Fibroblast of upper back skin (primary cell): ENCODE measurements at places on chromosomes 2 and 18.

- DNase-seq, result no peak
These were observed 87.5 kb upstream of the NEDD4L start for GRCh38 chr18:57956491-57956890.

- no peak for DNase-seq
These were observed 90.0 kb upstream of the OTOS start for GRCh38 chr2:240230291-240230931.

GRCh38 chr2:47360927-47361326, 42.0 kb upstream of the MSH2 start:
- DNase-seq, result peak; percentile 61

DNA sequence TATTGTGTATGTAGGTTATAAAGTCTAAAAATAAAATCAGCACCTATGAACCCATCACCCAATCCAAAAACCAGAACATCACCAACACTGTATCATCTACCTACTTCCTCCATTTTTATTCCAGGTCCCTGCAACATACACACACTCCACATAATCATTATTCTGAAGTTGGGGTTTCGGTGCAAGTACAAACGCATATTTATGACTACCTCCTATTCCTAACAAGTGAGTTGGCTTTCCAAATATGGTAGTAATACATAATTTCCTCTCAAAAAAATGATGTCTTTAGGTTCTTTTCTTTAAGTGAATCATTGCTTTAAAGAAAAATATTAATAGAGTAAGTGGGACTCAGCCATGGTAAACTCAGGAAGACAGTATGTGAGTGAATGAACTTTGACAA, 3.3 kb downstream of the ACVR1 start:
- no peak for DNase-seq

- DNase-seq, result peak; percentile 94
These were observed 68.1 kb upstream of the SPTBN1 start for GRCh38 chr2:54388076-54388475.

DNA sequence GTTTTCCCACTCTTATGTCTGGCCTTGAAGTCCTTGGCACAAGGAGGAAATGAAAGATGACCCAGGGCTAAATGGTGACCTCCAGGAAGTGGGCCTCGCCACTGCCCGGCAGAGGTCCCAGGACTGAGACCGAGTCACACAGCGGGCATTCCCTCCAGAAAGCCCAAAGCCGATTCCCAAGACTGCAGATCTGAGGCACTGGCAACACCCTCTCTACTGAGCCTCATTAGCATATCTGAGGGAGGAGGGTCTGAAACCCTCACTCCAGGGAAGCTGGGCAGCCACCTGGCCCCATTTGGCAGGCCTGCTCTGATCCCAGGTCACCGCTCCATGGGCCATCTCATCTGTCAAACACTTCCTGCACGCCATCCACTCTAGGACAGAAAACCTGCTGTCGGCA, 29.1 kb downstream of the FAM178B start:
- DNase-seq, result no peak

- peak; percentile 79 for DNase-seq
These were observed 5.6 kb upstream of the IMP4 start for GRCh38 chr2:130336877-130337734.

DNA sequence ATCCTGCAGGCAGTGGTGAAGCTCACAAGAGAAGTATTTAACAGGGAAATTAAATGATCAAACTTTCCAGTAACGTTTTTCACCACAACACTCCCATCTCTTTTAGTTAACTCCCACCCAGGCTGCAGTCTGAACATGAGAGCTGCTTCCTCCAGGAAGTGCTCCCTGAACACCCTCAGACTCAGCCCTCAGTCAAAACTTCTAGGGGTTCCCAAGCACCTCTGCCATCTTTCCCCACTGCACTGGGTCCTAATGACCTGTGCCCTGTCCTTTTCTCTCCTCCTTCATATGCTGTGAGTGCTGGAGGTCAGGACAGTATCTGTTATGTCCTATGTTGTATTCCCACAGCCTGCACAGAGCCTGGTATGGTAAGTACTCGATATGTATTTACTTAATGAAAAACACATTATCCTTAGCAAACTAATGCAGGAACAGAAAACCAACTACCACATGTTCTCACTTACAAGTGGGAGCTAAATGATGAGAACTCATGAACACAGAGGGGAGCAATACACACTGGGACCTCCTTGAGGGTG, 49.2 kb upstream of the ASPRV1 start:
- DNase-seq, result peak; percentile 9

- no peak for DNase-seq
These were observed 42.5 kb upstream of the GPR39 start for GRCh38 chr2:132374151-132374550.

DNA sequence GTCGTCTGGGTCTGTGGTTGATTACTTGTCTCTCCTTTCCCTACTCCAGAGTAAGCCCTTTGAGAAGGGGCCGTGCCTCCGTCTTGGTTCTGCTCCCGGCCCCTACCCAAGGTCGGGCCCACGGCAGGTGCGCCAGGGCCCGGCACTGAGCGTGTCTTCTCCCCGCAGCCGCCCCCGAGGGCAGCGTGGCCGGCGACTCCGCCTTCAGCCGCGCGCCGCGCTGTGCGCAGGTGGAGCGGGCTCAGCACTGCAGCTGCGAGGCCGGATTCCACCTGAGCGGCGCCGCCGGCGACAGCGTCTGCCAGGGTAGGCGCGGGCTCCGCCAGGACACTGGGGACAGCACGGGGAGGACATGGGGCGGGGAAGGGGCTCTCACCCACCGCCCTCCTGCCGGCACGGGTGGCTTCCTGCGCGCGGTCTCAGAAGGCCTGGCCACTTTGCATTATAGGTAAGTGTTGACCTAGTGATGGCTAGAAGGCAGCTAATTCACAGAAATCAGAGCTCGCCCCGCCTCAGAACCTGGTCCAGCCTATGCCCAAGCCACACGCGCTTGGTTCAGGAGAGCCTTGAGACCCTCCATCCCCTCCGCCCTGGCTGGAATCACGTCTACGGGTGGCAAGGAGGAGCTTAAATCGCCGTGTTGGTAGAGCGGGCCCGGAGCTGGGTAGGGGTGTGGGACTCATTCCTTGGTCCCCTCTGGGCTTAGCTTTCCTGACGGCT, 43.5 kb downstream of the FBLN7 start:
- DNase-seq, result no peak

DNA sequence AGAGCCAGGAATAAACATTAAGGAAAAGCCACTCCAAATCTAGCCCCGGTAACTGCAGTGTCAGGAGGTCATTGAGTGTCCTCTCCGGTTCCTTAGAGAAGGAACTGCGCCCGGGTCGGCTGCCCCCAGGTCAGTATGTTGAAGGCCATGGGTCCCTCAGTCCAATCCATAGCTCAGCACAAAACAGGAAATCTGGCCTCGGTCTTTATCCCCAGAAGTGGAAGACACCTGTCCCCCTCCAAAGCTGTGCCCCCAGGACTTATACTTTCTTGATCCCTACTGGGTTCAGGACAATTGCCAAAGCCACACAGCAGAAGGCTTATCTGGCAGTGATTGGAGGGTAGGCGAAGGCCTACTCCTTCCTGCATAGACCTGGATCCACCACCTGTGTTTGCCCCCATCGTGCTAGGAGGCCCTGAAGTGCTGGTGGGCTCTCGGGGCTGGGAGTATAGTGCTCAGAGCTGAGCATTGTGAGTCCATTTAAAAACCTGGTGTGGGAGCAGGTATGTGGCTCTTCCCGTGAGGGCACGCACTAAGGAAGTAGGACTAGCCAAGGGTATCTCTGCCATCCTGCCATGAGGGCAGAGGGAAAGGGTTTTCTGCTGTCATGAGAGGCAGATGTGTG, 178.6 kb downstream of the SEPTIN10 start:
- no peak for DNase-seq

- DNase-seq, result no peak
These were observed 273.2 kb downstream of the BCL11A start for GRCh38 chr2:60280238-60280637.

GRCh38 chr2:64289251-64289650, 145.0 kb upstream of the PELI1 start:
- DNase-seq, result peak; percentile 37

DNA sequence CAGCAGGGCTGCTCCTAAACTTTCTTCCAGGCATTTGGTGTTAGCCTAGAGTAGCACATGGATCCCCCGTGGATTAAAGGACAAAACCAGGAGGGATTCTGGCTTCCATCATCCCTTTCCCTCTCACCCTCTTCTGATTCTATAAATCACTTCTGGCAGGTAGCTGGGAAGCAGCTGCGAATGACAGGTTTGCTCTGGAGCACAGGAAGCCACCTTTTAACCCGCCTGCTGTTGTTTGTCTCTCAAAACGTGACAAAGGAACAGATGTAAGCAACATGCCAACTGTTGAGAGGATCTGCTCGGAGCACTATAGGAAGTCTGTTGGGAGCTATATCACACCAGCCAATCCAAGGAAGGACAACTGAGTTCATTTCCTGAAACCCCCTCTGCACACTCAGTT, 101.9 kb downstream of the ACTR2 start:
- DNase-seq, result no peak

DNA sequence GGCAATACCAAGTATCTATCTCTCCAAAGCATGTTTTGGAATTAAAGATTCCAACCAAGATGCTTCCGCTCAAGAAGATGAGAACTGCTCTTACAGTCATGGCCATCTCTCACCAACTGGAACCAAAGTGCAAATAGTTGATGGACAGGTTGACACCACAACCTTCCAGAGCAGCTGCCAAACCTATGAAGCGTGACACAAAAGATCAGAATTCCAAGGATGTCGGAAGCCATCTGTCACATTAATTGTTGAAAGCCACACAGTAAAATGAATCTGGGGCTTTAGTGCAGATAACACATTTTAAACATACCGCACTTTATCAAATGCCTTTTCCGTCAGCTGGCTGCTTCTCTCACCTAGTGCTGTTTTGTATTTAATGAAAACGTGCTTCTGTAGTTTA, 195.7 kb downstream of the CDH20 start:
- peak; percentile 26 for DNase-seq

- DNase-seq, result no peak
These were observed 9.4 kb downstream of the REV1 start for GRCh38 chr2:99480390-99480789.
